Activated T-cell treated with anti-CD3 and anti-CD28 coated beads, Interleukin-2, amount 50 U/mL, for 4 hours (primary cell): ENCODE measurements at places on chromosomes 7 and 10. TPM values are rescaled to one million over a fixed set of nuclear protein-coding genes. Genes with fewer than 3 reads are reported as not detected.

GRCh38 chr7:39336442-39336841, 229.8 kb upstream of the YAE1 start:
- no peak for DNase-seq

- DNase-seq = no peak
Measured at GRCh38 chr10:74133923-74134820, 16.5 kb downstream of the AP3M1 start.

DNA sequence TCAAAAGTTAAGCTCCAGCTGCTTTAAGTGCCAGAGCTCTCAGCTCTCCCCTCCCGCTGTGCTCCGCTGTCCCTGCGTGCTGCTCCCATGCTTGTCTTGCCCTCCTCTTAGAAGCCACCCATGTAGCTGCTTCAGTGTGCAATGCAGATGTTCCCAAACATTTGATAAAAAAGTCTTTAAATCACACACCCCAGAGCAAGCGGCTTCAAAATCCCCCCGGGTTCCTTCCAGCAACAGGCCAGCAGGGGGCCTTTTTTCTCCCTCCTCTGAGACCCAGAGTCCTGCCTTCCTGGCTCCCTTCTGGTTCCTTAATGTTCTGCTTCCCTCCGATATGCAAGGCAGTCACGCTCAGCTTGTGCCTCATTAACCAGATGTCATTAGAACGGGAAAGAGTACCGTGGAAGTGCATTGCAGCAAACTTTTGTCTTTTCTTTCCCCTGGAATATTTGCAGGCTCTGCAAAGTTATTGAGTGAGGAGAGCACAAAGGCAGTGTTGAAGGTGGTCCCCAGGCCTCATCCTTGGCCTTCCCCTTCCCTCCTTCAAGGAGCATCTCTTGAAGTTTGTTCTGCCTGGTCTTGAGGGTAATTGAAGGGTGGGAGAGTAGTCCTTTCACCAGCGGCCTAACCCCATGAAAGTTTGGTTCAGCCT, 25.5 kb downstream of the LDB3 start:
- peak; percentile 26 for DNase-seq

GRCh38 chr7:125074141-125074540, 144.5 kb upstream of the POT1 start:
- no peak for DNase-seq

GRCh38 chr7:24024276-24025068, 259.5 kb upstream of the NPY start:
- no peak for DNase-seq

GRCh38 chr10:67261300-67261797, 335.5 kb downstream of the LRRTM3 start:
- no peak for DNase-seq

GRCh38 chr10:74011770-74012169, 13.9 kb downstream of the VCL start:
- no peak for DNase-seq

DNA sequence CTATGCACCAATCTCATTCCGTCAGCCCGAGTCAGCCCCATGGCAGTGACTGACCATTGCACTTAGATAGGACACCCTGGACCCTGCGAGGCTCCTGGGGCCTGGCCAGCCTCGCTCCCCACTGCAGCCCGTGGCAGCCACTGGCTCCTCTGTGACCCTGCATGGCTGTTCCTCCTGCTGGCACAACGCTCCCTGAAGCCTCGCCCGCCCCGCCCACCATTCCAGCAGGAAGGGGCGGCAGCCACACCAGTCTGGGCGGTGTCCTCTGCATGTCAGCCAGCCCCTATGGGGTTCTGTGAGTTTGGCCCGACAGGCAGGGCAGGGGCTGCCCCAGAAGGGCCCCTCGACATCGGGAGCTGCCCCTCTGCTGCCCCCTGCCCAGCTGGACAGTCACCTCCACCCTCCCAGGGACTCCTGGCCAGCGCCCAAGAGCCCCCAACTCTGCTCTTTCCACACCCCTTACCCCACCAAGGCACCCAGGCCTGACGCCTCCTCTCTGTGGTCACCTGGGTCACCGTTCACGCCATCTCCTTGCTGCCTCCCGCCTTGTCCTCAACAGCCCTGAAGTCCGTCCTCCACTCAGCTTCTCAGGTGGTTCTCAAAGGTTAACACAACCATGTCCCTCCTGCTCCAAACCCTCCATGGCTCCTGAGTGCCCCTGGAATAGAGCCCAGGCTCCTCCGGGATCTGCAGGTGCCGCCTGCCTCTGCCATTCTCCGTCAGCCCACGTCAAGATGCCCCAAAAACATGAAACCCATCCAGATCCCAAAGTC, 103.5 kb downstream of the MICALL2 start:
- no peak for DNase-seq

GPER1 gene
- 0.08 TPM for total RNA-seq

AGMO gene
- total RNA-seq = not detected

CUL1 gene
- 83.7 TPM for total RNA-seq

PGAM2 gene
- not detected for total RNA-seq

CTAGE8 gene
- 0.14 TPM for total RNA-seq

TAS2R60 gene
- not detected for total RNA-seq

SPDYE16 gene
- total RNA-seq = 0.24 TPM
